ENCODE measurements at places on chromosomes 7 and 10. TPM values are rescaled to one million over a fixed set of nuclear protein-coding genes. Genes with fewer than 3 reads are reported as not detected.

DNA sequence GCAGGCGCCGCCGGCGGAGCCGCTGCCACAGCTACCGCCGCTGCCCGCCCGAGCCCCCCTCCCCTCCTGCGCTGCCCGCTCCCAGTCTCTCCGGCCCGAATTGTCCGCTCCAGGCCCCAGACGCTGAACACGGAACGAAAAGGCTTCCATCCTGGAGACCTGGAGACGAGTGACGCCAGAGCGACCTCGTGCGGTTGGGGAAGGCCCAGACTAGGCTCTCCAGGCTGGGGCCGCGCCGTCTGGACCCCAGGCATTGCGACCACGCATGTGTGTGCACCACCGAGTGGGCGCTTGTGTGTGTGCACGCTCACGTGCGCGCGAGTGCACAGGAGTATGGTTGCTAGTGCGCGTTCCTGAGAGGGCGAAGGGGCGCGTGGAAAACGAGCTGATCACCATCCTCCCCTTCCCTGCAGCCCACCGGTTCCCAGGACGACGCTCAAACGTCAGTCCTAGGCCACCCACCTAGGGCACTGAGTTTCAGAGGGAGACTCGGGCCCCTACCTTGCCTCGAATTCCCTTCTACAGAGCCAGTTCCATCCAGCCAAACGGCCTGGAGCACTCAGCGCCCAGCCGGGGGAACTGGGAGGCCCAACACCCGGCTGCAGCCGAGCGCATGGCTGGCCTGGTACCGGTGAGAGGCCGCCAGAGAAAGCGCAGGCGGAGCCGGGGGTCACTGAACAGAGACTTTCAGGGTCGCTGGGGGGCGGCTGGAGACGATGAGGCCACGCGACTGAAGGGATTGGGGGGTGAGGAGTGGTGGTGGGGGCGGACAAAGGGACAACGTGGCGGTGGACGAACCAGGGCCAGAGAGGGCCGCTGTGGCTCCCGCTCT, 11.6 kb downstream of the LBX1 start:
- H3K27ac ChIP-seq = no peak overlapping the region
- DNase-seq = peak; percentile 80
- peaks cover 19% of the 10 kb centered on the region for H3K4me1 ChIP-seq
- H3K27me3 ChIP-seq = no peaks in the 10 kb centered on the region
- no peaks in the 10 kb centered on the region for H3K36me3 ChIP-seq

DNA sequence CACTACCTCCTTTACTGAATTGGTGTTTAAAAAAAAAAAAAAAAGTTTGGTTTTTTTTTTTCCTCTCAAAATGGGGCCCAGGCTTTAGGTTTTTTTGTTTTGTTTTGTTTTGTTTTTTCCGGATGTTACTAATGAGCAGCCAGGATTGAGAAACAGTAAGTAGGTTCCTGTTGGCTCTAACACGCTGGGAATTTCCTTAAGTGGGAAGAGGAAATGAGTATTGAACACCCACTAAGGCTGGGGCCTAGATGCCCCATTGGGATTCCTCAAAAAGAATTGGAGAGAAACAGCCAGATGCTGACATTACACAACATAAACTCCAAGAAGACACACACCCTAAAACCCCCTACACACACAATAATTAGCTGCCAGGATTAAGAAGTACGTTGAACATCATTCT, 102.2 kb upstream of the NANOS1 start:
- no peak overlapping the region for H3K27ac ChIP-seq
- no peaks in the 10 kb centered on the region for H3K36me3 ChIP-seq
- no peaks in the 10 kb centered on the region for H3K27me3 ChIP-seq
- H3K4me1 ChIP-seq = no peaks in the 10 kb centered on the region

DNA sequence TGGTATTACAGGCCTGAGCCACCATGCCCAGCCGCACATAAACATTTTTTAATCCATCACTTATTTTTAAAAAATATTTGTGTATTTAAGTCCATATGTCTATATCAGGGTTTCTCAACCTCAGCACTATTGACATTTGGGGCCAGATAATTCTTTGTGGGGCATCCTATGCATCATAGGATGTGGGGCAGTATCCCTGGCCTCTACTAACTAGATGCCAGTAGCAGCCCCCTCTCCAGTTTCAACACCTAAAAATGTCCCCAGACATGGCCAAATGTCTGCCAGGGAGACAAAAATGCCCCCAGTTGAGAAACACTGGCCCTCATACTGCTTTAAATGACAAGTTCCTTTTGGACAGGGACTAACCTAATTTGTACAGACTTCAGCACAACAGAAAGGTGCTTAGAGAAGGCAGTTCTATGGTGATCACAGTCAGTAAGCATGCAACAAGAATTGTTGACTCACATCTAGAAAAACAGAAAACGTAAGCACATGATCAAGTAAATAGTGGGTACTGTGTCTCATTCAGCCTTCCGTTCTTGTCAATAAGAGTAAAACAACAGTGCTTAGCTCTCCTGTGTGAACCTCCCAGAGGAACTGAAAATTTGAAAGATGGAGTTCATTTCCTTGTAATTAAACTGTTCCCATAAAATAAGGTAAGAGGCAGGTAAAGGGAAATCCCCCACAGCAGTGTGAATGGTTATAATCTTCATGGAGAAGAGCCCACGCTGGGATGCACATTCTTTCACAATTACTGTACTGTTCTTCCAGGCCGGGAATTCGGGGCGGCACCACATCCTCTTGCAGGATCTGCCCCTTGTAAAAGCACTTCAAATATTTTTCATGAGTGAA, 17.3 kb upstream of the ADRB1 start:
- no peaks in the 10 kb centered on the region for H3K4me1 ChIP-seq
- no peak overlapping the region for H3K4me3 ChIP-seq
- no peaks in the 10 kb centered on the region for H3K27me3 ChIP-seq
- no peak overlapping the region for H3K27ac ChIP-seq

DNA sequence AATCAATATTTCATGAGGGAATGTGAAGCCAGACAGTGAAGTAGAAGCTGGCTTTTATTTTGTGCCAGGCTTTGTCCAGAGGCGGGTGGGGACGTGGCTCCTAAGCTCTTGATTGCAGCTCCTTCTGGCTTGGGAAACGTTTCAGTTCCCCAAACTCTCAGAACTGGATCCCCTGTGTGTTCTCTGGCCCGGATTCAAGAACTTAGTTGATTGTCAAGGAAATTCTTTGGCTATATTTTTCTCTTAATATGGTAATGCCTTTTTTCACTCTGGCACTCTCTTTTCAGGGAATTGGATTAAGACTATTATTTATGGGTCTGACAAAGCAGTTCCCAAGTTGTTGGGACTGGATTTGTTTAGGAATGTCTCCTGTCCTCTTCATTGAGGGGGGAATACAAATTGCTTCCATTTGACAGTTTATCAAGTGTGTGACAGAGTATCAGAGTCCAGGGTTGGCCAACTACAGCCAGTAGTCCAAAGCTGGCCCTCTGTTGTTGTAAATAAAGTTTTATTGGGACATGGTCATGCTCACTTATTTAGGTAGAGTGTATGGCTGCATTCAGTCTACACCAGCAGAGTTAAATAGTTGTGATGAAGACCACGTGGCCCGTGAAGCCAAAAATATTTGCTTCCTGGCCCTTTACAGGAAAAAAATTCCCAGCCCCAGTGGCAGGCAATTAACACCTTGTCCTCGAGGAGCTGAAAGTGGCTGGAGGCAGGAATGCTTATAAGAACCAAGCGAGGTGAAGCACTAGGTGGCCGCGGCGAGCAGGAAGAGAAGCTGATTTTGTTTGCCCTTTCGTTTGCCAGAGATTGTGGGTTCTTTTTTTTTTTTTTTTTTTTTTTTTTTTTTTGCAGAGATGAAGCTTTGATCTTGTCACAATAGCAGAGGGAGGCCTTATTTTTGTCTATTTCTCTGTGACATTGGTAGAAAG, 34.3 kb downstream of the HTRA1 start:
- no peaks in the 10 kb centered on the region for H3K27me3 ChIP-seq
- no peak overlapping the region for H3K27ac ChIP-seq
- H3K4me1 ChIP-seq = peaks cover 20% of the 10 kb centered on the region
- H3K4me3 ChIP-seq = no peak overlapping the region
- H3K36me3 ChIP-seq = no peaks in the 10 kb centered on the region
- DNase-seq = peak; percentile 44

DNA sequence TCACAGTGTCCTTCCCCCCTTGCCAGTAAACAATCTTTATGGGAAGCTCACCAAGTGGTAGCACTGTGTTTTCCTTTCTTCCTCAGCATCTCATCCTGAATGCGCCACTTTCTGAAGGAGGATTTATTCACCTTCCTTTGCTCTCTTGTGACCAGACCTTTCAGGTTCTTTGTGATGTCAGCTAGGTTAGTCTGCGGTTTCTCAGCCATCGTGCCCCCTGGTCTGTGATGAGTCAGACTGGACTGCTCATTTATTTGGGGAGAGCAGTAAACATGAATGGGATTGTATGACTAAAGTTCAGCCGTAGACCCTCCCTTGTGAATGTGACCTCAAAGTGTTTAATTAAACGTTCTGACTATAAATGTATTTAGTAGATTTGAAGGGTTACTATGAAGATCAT, 235.1 kb upstream of the CELF2 start:
- H3K4me1 ChIP-seq = no peaks in the 10 kb centered on the region
- no peaks in the 10 kb centered on the region for H3K27me3 ChIP-seq
- no peaks in the 10 kb centered on the region for H3K36me3 ChIP-seq
- no peak overlapping the region for H3K4me3 ChIP-seq
- no peak for DNase-seq

- no peaks in the 10 kb centered on the region for H3K36me3 ChIP-seq
- peaks cover 29% of the 10 kb centered on the region for H3K4me1 ChIP-seq
- peak overlapping the region; percentile 45 for H3K27ac ChIP-seq
- DNase-seq = no peak
- no peaks in the 10 kb centered on the region for H3K27me3 ChIP-seq
These were observed 88.3 kb upstream of the PDGFA start for GRCh38 chr7:607938-608337.

CYP3A4 gene
- polyA plus RNA-seq = 0.34 TPM

IFIT1B gene
- polyA plus RNA-seq = not detected

EN2 gene
- polyA plus RNA-seq = 1.6 TPM
